H1 (cell line): ENCODE measurements at places on chromosomes 1 and 21.
A peak's percentile ranks its signal among the peaks of the same experiment; 100 is the strongest.

DNA sequence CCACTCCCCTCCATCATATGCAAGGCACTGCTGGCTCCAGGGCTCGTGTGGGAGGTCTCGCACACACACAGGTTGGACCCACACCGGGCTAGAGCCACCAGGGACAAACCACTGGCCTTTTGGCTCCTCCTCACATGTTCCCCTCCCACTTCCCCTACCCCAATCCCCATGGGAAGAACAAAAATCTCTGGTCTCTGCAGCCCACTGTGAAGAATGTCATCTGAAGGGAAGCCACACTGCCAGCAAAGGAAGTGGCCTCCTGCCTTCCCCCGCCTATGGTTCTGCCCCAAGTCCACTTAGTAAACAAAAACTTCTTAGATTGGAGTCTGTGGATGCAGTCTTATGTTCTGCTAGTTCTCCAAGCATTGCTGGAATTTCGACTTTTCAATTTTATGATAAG, 24.2 kb downstream of the OLFML3 start:
- DNase-seq: no peak

- no peak for DNase-seq
Measured at GRCh38 chr21:45423201-45423955, 18.4 kb downstream of the COL18A1 start.

- DNase-seq: no peak
Measured at GRCh38 chr1:214008347-214008746, 20.6 kb downstream of the PROX1 start.

GRCh38 chr1:26287033-26287711, 7.3 kb downstream of the SH3BGRL3 start:
- DNase-seq: no peak

GRCh38 chr1:160681066-160681890, 30.3 kb downstream of the CD48 start:
- peak; percentile 92 for DNase-seq

- no peak for DNase-seq
Measured at GRCh38 chr1:21334214-21335087, 44.2 kb upstream of the ECE1 start.

- DNase-seq: no peak
Measured at GRCh38 chr1:227945891-227946623, 1.7 kb downstream of the WNT9A start.

DNA sequence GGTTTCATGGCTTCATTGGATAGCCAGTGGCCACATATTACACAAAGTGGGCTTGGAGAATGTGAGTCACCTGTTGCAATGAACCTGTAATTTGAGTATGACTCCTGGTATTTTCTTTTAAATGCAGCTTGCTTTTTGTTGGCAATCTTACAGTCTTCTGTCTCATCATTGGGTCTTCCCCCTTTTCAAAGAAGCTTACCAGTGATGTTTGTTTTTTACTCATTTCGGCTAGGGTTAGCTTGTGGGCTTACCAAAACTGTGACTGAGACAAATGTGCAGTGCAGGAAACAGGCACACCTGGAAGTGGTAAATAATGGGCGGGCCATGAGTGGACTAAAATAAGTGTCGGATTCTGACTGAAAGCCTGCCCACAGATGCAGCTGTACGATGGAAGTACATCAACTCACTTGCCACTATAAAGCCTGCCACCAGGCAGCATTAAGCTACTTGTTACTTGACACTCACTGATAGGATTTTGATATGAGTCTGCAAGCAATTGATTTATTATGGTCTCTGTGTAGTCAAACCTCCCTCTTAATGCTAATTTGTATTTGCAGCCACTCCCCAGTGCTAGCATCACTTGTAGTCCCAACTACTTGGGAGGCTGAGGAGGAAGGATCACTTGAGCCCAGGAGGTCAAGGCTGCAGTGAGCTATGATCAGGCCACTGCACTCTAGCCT, 4.2 kb downstream of the HHAT start:
- no peak for DNase-seq

DNA sequence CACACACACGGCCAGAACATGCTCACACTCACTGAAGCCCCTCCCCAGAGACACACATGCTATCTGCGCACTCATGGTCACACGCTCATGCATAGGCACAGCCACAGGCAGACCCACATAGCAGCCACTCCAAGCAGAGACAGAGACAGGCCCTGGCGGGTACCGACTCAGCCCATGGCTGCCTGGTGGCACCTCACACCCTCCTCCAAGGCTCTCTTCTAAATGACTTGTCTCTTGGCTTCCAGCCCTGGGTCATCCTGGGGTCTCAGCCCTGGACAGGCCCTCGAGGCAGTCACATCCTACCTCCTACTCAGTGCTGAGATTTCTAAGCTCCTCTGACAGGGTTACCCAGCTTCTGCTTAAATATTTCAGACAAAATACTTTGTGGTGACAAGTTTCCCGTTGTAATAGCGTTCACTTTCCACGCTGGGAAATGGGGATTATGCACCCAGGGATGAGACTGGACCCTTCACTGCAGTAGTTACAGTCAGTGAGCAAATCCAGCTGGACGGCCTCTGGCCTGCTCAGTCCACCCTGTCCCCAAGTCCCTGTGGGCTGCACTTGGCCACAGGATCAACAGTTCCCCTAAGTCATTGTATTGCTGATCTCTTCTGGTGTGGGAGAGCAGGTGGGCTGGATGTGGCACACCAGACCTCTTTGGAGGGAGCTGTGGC, 2.9 kb upstream of the NFASC start:
- no peak for DNase-seq

- DNase-seq: no peak
Measured at GRCh38 chr1:38783640-38784229, 75.8 kb downstream of the RRAGC start.

- no peak for DNase-seq
Measured at GRCh38 chr1:230544758-230545157, 97.5 kb upstream of the COG2 start.

GRCh38 chr21:43921979-43922945, 57.2 kb downstream of the AGPAT3 start:
- no peak for DNase-seq

DNA sequence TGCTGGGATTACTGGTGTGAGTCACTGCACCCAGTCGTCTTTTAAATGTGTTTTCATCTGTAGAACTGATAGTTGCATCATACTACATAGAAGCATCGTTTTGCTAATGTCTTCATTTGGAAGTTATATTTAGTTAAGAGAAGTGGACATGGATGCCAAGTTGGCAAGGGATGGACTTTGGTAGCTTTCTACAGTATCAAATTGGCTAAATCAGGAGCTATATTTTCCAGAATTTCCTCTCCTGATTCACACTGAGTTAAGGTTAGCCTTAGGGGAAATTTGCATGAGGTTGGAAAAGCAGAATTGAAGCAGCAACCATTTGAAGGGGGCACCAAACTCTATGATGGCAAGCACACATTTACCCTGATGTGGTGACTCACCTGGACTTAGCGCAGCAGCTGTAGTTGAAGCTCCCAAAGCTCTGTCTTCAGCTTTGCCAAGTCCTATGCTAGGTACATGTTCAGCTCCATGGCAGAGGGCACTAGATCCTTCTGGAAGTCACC, 43.9 kb downstream of the DUSP10 start:
- no peak for DNase-seq

DNA sequence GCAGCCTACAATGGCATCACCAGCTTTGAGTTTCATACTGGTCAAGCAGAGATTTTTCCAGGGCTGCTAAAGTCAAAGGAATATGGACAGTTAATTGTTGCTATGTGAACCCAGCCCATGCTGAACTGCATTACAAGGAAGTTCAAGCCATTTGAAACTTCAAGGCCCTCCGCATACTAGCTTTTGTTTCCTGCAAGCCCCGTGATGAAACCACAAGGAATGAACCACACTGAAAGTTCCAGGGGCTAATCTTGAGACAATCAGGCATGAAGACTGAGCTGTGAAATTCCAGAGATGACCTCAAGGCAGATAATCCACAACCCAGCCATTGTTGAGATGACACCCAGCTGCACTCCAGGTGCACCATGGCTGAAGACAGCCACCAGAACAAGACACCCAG, 180.8 kb downstream of the C1orf21 start:
- DNase-seq: no peak

DNA sequence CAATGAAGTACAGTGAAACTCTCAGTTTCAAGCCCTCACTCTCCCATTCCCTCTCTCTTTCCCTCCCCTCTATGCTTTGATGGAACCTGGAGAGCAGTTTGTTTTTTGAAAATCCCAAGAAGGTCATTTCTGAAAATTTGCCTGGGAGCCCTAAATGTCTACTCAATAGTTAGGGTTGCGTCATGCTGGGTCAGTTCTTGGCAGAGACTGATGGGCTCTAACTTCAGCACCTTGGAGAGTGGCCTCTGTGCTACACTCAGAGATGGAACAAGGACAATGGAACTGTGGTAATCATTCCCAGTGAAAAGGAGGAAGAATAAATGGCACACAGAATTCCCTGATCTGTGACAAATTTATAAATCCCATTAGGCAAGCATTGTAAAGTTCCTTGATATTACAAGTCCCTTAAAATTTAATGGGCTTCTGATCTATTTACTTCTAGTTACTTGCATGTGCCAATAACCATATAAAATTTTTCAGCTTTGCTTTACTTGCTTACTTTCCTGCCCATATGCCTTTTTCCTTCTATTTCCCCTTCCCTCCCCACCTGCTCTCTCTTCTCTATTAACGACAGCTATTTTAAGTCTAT, 182.9 kb upstream of the KCND3 start:
- DNase-seq: peak; percentile 68

- no peak for DNase-seq
Measured at GRCh38 chr1:184860985-184861754, 106.5 kb upstream of the EDEM3 start.

- DNase-seq: no peak
Measured at GRCh38 chr1:68149110-68149798, 83.1 kb downstream of the WLS start.

- no peak for DNase-seq
Measured at GRCh38 chr1:223330466-223330865, 33.5 kb downstream of the SUSD4 start.

GRCh38 chr21:28687586-28687985, 305.1 kb downstream of the LTN1 start:
- DNase-seq: no peak

DNA sequence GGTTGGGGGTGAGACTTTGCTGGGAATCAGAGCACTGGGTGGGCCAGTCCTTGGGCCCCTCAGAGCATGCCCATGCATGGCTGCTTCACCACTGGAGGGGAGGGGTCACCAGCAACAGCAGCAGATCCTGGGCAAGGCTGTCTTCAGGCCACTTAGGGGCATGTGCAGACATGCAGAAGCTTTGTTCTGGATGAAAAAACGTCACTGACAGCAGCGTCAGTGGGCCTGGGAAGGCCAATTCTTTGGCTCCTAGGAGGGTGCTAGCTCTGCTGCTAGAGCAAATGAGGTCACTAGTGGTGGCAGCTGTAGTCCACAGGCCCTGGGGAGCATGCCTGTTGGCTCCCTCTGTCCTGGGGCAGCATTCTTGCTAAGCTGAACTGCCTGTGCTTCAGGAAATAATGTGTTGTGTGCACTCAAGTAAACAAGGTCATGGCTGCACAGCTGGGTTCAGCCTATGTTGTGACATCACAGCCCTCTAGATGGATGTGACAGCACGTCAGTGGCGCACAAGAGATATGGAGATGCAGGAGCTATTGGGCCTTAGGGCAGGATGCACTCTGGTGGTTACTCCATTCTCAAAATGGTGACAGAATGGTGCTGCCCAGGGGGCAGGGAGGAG, 27.0 kb downstream of the ZC3H11B start:
- no peak for DNase-seq

- no peak for DNase-seq
Measured at GRCh38 chr1:179831852-179832699, 45.5 kb downstream of the TOR1AIP2 start.

DNA sequence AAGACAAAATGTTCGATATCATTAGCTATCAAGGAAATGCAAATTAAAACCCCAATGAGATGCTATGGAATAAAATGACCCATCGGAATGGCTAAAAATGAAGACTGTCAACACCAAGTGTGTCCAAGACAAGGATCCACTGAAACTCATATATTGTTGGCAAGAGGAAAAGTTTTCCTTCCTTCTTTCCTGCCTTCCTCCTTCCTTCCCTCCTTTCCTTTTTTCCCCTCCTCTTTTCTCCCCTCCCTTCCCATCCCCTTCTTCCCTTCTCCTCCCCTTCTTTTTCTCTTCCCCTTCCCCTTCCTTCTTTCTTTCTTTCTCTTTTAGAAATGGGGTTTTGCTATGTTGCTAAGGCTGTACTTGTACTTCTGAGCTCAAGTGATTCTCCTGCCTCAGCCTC, 64.2 kb upstream of the TENT5B start:
- no peak for DNase-seq

- no peak for DNase-seq
Measured at GRCh38 chr21:45938453-45938755, 43.2 kb upstream of the COL6A1 start.

GRCh38 chr1:110170766-110171733, 20.8 kb downstream of the SLC6A17 start:
- DNase-seq: no peak

- DNase-seq: no peak
Measured at GRCh38 chr1:218211241-218211640, 73.9 kb upstream of the RRP15 start.

- no peak for DNase-seq
Measured at GRCh38 chr1:105556266-105556665, 1500.2 kb upstream of the PRMT6 start.

- no peak for DNase-seq
Measured at GRCh38 chr1:235999259-235999925, 65.5 kb downstream of the NID1 start.

GRCh38 chr1:79852004-79852403, 845.5 kb upstream of the ADGRL4 start:
- DNase-seq: peak; percentile 1

DNA sequence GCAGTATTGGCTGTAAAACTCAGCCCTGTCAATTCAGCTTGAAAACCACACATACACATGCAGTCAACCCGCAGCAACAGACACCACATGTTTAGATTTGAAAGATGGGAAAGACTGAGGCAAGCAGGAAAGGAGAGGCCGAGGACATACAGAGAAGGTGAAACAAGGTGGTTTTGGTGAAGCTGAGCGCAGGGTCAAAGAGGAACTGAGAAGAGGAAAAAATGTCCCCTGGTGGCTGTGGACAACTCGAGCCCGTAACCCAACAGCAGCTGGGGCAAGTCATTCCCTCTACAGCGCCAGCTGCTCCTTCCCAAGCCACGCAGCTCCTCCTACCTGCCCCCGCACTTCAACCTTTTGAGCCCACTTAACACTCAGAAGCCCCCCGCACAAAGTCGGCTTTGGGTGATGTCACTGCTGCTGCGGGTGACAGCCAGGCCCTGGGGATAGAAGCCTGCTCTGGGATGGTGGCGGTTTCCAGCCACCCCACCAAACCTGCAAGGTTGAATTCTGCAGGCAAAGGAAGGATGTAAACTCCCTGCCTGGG, 63.0 kb downstream of the KCNN3 start:
- DNase-seq: no peak
